A673 (cell line): ENCODE measurements at places on chromosomes 7 and 10. TPM values are rescaled to one million over a fixed set of nuclear protein-coding genes. Genes with fewer than 3 reads are reported as not detected.

The COL1A2 gene
- 144 and 251 TPM in 2 replicates for total RNA-seq

The PTPRZ1 gene
- 0.20 and 0.58 TPM in 2 replicates for total RNA-seq

The PLEKHA1 gene
- 18.9 and 20.5 TPM in 2 replicates for total RNA-seq

The SPDYE5 gene
- total RNA-seq: not detected in 2 replicates

GRCh38 chr7:1562597-1563051, 6.6 kb upstream of the TMEM184A start:
- H3K36me3 ChIP-seq: peaks cover 5% of the 10 kb centered on the region
- peaks cover 12% of the 10 kb centered on the region for H3K4me1 ChIP-seq
- DNase-seq: no peak
- no peak overlapping the region for H3K27ac ChIP-seq
- H3K27me3 ChIP-seq: no peaks in the 10 kb centered on the region

DNA sequence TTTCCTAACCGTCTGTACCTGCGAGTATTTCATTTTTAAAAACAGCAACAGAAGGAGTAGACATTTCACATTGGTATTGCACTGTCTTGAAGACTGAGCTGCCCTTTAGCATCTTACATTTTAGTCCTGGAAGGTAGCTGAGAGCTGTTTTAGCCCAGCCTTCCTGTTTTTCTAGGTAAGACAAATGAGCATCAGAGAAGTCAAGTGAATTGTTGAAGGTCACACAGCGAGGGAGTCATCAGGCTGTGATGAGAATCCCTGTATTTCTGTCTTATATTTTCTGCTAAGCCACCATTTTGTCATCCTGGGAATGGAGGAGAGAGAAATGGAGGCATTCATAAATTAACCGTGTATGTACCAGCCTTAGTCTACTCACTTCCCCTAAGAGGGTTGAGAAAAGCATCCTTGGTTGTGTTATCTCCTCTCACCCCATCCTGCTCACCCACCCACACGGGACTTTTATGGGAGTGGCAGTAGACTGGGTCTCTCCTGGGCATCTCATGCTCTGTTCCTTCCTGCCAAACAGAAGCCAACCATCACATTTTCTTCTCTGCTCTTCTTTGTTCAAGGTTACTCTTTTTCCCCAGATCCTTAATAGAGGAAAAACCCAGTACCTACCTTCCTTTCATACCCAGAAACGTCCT, 8.5 kb downstream of the RBM20 start:
- peaks cover 53% of the 10 kb centered on the region for H3K4me1 ChIP-seq
- H3K4me3 ChIP-seq: no peak overlapping the region
- no peak for DNase-seq
- H3K36me3 ChIP-seq: no peaks in the 10 kb centered on the region
- no peaks in the 10 kb centered on the region for H3K27me3 ChIP-seq
- no peak overlapping the region for H3K27ac ChIP-seq
